ENCODE measurements at places on chromosomes 13 and 19.

- DNase-seq = no peak
These were observed 186.6 kb upstream of the SLITRK6 start for GRCh38 chr13:85985797-85986196.

GRCh38 chr13:113759525-113760137 lies 605 bp downstream of the TMEM255B start:
- DNase-seq = no peak

DNA sequence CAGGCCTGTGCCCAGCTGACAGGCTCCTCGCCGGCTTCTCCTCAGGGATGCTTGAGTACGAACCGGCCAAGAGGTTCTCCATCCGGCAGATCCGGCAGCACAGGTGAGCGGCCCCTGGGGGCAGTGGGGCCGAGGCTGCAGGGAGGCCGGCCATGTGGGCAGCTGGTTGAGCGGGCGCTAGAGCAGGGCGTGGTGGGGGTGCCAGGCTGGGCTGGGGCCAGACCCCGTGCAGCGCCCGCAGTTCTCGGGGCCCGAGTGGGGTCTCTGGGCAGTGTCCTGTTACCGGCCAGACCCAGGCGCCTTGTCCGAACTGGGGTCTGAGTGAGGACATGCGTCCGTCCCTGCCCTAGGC lies 15.9 kb downstream of the CBARP start:
- no peak for DNase-seq

DNA sequence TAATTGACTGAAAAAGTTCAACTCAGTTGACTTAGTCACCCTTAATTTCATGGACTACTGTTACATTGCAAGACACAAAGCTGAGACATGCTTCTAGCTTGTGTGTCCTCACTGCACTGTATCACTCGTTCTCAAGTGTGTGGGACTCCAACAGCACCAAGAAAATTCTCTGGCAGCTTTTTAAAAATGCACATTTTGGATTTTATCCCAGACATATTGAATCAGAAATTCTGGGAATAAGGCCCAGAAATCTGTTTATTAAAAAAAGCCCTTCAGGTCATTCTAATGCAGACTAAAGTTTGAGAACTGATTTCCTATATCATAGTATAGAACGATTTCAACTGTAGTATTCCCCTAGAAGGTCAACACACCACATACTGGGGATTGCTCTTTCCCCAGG lies 1485.3 kb downstream of the PCDH9 start:
- DNase-seq = no peak

GRCh38 chr13:76210262-76210661 lies 574.1 kb downstream of the LMO7 start:
- DNase-seq = no peak

DNA sequence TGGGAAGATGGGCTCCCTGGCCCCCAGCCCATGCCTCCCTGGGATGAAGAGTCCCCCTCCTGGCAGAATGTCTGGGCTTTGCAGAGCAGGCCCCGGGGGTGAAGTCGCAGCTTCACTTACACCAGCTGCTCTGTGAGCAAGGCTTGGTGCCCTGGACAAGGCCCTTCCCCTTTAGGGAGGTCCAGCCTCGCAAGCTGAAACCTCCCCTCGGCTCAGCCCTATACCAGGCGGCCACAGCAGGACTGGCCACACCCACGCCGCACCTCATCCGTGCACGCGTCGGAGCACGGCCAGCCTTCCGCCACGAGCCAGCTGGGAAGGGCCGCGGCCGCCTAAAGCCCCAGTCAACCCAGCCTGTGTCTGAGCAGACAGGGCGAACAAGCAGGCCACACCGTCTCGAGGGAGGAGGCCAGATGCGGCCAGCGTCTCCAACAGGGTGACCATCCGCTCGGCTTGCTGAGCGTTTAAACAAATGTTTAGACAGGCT lies 83.2 kb upstream of the MCF2L start:
- DNase-seq = no peak

DNA sequence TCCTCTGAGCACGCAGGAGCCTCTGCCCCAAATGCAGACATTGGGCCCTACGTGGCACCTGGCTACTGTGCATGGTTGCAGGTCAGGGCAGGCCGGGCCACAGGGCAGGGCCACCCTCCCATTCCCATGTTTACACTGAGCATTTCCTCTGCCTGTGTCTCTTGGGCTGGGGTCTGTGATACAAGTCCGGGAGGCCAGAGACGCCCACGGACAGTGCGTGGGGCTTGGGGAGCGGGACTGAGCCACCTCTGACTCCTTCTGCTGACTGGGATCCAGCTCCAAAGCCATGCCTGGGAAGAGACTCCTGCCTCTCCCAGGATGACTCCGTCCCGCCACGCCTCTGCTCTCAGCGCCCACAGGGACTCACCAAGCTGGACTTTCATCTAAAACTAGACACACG lies 18.8 kb downstream of the GAS6 start:
- DNase-seq = no peak

DNA sequence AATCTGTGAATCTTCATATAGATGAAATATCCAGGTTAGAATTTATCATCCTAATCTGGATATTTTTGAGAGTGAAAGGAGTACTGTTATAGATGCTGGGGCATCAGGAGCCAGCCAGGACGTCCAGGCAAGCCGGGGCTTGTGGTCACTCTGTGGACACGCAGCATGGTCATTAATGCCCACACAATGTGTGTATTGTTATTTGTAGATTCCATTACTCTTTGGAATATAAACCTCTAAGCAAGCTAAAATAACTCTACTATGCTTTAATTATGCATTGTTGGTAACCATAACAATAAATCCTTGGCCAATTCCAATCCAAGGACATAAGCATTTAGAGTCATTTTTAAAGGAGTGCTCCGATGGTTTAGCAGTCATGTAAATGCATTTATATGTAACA lies 137.9 kb downstream of the TM9SF2 start:
- no peak for DNase-seq

DNA sequence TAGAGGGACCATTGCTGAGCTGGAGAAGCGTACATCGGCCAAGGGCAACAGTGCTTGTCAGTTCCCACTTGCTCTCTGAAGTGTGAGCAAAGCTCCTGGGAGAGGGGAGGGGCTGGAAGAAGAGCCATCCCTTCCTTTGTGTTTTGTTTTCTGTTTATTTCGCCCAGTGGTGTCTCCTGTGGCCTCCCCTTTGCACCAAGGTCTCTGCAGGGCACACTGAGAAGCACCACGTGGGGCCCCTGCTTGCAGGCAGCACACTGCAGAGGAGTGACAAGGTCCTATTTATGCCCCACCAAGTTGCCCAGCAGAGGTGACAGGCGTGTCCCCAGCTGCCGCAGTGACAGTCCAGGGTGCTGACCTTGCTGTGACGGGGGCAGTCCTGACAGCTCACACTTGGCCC lies 24.0 kb downstream of the GRIN2D start:
- no peak for DNase-seq

- no peak for DNase-seq
These were observed 66.6 kb downstream of the GADD45B start for GRCh38 chr19:2542341-2543069.

GRCh38 chr19:50638600-50638999 lies 1.1 kb downstream of the SYT3 start:
- no peak for DNase-seq

DNA sequence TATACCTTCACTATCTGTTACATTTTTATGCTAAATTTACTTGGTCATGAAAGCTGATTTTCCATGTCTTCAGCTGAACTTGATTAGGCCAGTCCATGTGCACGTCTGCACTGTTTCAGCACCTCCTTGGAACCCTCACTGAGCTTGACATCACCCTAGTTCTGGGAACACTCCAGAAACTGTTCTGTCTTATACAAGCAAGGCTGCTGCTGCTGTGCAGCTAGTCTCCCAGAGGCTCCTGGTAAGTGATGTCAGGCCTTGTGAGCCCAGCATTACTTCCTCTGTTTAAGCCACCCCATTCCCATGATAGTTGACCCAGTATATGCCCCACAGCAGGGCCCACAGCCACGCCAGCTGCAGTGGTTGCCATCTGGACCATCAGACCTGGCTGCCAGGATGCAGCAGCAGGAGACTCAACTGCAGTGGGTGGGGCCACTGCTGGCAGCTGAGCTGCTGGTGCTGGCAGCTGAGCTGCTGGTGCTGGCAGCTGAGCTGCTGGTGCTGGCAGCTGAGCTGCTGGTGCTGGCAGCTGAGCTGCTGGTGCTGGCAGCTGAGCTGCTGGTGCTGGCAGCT lies 90.5 kb upstream of the AKAP11 start:
- no peak for DNase-seq

- peak; percentile 81 for DNase-seq
These were observed at the start of gene ZNF426 for GRCh38 chr19:9538183-9539058. Gene ZNF426 (minus strand): TSS chr19:9538645. CDS start chr19:9536232, 2,413 bp downstream.

DNA sequence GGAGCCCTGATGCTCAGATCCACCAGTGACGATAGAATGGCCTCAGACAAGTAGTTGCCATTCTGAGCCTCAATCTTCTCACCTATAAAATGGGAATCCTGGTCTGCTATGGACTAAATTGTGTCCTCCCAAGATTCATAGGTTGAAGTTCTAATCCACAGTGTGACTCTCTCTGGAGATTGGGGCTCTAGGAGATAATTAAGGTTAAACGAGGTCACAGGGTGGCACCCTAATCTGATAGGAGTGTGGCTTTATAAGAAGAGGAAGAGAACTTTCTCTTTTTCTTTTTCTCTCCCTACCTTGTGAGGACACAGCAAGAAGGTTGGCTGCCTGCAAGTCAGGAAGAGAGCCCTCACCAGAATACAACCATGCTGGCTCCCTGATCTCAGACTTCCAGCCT lies 214.1 kb downstream of the KATNAL1 start:
- no peak for DNase-seq

- DNase-seq = no peak
These were observed 27.2 kb downstream of the GPR18 start for GRCh38 chr13:99230991-99231390.

DNA sequence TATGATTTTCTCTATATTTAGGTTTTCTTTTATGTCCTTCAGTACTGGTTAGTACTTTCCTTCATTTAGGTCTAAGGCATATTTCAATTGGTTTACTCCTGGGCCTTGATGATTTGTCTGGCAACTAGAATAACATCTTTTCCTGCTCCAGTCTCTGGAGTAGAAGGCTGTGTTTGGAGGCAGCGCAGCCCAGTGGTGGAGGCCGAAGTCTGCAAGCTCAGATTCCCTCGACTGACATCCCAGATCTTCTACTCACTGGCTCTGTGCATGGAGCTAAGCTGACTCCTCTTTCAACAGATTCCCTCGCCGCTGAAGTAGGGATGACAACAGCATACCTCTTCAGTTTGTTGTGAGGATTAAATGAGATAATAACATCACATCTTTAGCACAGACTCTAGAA lies 141.0 kb downstream of the RAP2A start:
- no peak for DNase-seq

GRCh38 chr13:30173303-30173610 lies 134.1 kb downstream of the KATNAL1 start:
- no peak for DNase-seq

DNA sequence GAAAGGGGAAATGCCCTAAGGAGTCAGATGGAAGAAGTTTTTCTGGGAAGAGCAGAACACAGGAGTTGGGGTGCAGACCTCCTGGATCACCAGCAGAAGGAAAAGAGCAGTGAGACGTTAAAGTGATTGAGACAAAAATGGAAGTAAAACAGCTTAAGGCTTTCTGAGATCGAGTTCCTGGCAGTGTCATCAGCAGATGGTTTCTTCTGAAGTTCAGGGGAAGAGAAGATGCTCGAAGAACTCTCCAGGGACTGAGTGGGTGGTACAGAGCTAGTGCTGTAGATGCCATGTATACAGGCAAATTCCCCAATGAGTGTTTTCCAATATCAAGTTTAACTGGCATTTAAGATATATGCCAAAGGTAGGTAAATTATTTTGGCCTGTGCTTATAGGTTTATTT lies 272.2 kb upstream of the KLF12 start:
- DNase-seq = no peak

- DNase-seq = no peak
These were observed 1.8 kb downstream of the VASP start for GRCh38 chr19:45508861-45509691.

DNA sequence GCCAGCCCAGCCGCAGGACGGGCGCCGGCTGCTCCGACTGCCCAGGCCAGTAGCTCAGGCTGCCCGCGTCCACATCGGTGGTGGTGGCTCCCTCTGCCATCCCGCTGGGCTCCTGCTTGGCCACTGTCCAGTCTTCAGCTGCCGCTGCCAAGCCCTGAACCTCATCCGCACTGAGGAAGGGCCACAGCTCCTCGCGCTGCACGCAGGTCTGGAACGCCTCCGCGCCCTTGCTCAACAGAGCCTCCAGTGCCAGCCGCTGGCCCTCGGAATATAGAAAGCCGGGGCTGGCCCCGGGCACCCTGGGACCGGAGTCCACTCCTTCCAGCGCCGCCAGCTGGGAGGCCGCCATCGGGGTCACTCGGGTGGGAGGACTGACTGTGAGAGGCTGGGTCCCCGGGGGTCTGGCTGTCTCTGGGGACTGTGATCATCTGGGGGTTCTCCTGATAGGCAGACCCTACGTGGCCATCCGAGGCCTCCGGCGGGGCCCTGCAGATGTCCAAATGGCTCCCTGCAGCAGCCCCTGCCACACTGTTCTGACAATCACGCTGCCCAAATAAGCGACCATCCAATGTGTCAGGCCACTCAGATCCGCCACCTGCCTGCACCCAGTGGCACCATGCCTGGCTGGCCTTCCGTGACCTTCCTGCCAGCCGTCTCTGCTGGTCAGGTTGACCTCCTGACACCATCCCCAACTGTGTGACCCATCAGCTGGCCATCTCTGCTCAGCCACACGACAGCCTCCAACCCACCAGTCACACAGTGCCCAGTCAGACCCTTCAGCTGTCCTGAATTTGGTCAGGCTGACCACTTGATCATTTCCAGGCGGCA lies 1.6 kb downstream of the FAM83E start:
- DNase-seq = no peak

DNA sequence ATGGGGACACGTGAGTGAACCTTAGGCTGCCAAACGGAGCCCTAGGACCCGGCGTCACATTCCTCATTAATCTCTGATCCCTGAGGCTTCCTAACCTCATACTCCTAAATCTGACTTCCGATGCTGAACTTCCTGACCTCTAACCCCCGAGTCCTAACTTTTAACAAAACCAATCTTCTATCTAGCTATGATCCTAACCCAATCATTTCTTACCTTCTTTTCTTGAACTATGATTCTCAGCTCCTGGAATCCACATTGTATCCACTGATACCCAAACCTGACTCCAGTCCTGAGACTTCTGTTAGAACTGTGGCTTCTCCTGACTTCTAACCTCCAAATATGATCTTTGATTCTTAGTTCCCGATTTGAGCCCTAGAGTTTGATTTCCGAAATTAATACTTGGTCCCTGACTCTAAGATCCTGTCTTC lies 447 bp downstream of the NFKBIB start:
- DNase-seq = no peak

GRCh38 chr13:80469105-80469852 lies 128.4 kb upstream of the SPRY2 start:
- DNase-seq = no peak

Measured in activated CD4-positive, alpha-beta T cell treated with anti-CD3 and anti-CD28 coated beads, Interleukin-2, amount 50 U/mL, for 24 hours (primary cell).